ENCODE measurements at places on chromosomes 1 and 21.

GRCh38 chr1:62906428-62906886 is 122.5 kb downstream of the ATG4C start:
- no peak for DNase-seq

- no peak for DNase-seq
Observed at GRCh38 chr1:243786531-243786930, 63.5 kb downstream of the AKT3 start.

DNA sequence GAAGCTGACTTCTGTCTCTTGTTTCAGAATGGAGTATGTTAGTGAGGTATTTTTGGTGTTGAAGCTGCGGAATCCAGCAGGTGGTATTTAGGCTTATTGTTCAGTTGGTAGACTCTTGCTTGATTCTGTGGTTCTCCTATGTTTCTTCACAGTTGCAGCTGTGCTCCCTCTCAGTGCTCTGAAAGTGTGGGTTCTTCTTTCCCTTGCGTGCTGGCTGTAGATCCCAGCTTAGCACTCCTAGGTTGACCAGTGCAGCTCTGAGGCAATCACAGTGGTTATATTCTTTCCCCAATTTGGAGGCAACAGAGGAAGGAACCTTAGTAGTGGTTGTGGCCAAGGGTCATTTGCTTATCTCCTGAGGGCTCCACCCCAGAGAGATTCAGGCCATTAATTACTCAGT is 269.2 kb upstream of the NRIP1 start:
- no peak for DNase-seq

DNA sequence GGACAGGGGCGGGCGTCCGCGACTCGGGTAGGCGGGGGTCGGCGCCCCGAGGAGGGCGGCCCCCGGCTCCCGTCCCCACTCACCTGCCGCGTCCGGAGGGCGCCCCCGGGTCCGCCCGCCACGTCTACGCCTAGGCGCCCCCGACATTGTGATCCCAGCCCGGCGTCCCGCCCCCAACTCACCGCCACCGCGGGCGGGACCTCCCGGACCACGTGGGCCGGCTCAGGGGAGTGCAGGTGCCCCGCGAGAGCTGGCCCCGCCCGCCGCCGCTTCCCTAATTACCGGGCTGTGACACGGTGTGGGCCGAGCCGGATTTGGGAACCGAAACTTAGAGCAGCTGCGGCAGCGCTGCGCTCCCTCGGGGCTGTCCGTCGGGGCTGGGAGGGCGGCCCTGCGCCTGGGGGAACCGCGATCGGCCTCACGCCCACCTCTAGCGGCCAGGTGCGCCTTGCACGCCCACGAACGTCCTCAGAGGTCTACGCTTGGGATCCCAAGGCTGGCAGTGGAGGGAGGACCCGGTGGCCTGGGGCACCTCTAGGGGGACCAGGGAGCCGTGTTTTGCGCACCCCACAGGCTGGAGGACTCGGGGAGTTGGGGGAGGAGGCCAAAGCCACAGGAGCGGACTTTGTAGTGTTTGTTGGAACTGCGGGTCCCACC is 521 bp upstream of the NADK start:
- DNase-seq = peak; percentile 90

DNA sequence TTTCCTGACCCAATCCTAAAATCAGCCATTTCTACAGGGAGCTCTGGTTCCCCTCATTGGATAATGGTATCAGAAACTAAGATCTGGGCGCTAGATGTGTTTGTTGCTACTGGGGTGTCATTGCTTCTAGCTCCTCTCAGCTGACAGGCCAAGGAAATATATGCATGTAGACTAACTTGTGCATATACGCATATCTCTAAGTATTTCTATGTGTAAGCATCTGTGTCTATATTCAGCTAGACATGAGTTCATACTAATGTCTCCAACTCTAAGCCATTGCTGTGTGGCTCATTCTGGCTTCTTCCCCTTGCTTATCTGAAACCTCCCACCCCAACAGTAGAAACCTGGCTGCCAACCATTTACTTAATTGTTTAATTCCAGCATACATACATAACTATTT is 130.3 kb upstream of the MAGI3 start:
- DNase-seq = no peak

DNA sequence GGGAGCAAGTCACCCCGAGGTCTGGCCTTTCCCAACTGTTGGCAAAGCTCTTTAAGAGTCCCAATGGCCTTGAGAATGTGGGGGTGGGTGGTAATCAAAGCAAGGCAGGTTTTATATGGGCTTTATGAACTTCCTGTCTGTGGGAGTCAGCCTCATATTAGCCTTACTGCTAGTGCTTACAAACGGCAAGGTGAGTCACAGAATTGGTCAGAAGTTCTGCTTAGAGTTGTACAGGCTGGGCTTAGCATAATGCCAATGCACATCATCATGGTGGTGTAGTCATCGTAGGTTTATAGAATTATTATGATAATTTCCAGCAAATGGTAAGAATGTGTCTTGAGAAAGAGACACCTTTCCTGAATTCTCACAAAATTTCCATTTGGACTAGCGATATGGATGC is 192.7 kb upstream of the KIAA0040 start:
- no peak for DNase-seq

- DNase-seq = no peak
Observed at GRCh38 chr1:3625151-3625907, 514 bp downstream of the TPRG1L start.

DNA sequence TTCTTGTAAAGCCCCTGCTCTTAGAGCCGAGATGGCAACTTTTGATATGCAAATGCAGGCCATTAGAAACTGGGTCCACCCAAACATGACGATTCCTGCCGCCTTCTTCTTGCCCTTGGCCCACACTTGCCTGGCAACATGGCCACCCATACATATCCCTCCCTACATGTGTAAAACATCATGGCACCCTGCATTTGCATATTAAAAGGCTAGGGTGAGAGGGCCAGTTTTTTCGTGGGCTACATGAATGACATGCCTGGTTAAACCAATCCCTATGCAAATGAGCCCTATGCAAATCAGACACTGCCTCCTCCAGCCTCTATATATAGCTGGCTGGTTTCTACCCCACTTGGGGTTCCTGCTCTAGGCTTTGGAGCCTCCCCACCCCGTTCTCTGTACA is 18.8 kb downstream of the PLA2G2A start:
- DNase-seq = no peak

Measured in activated naive CD4-positive, alpha-beta T cell treated with anti-CD3 and anti-CD28 coated beads for 36 hours (primary cell).